Fibroblast of mammary gland (primary cell): ENCODE measurements at places on chromosomes 6 and 20.

DNA sequence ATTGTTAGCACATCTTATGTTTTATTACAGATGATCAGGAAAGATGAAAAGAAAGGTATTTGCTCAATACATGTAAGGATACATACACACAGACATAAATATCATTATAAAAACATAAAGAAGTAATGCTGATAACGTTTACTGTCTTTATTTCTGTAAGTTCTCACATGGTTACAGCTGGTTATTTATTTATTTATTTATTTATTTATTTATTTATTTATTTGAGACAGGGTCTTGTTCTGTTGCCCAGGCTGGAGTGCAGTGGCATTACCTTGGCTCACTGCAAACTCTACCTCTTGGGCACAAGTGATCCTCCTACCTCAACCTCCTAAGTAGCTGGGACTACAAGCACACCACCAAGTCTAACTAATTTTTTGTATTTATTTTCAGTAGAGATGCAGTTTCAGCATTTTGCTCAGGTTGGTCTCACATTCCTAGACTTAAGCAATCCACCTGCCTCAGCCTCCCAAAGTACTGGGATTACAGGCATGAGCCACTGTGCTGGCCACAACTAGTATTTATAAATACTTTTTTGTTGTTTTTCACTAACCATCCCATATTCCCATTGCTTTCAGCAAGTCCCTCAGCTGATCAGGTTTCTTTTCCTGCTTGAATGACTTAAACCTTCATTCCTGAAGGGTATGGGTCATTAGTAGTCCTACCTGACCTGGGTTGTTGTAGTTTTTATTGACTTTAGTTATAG is 35.8 kb downstream of the HLA-B start:
- no peak for DNase-seq

DNA sequence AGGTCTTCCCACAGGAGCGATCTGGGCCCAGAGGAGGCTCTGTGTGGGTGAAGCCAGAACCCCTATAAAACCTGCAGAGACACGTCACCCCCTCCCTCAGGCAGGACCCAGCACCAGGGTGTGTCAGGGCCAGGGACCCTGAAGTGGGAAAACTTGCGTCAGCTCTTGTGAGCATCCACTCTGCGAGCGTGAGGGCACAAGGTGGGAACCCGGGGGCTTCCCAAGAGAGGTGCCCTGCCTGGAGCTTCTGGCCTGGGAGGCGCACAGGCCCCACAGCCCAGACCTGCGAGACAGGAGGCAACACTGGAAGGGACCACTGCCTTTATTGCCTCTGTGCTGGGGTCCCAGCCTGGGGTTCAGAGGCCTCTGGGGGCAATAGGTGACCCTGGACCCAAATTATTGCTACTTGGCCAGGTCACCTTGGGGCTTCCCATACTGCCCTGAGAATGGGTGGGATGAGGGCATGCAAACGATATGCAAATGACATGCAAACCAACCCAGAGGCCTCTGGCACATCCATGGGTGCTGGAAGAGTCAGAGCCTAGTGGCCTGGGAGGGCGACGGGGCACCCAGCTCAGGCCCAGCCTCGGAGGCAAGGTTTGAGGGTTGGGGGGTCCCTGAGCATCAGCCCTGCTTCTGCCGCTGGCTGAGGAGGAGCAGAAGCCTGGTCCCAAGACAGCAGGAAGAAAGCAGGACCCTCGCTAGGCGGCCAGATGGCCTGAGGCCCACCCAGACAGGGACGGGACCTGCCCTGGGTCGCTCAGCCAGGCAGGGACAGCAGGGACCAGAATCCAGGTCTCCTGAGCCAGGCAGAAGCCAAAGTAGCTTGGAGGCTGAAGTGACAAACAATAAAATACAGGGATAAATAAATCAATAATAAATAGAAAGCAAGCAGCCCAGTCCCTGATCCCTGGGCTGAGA is 5.1 kb upstream of the C20orf144 start:
- no peak for DNase-seq

DNA sequence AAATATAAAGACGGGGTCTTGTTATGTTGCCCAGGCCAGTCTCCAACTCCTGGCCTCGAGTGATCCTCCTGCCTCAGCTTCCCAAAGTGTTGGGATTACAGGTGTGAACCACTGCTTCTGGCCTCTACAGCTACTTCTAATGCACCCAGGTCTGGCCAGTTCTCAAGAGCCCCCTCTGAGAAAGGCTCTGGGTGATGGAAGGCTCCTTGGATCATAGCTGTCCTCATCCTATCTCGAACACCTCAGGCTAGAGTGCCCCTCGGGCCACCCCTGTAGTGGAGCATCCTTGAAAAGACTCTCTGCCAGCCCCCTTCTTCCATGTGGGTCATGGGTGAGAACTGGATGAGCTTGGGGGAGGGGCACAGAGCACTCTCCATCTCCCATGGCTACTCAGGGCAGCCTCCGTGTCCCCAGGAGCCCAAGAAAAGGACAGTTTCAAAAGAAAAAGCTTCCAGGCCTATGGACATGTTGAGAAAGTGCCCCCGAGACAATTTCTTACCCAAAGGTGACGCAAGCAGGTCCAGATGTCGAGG is 714 bp upstream of the MYLK2 start:
- no peak for DNase-seq

DNA sequence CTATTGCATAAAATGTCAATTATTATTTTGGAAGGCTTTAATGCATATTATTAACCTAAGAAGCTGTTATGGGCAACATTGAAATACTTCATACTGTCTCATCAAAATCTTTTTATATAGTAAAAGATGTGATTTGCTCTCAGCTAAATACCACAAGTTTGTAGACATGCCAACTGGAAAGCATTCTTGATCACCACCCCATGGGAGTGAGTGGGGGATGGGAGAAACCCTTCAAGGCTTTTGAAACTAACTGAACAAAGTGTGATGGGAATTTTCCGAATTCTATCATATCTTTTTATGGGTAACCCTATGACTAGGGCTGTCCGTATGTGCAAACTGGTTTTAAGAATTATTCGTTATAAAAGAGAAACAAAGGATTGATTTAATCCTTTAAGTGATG is 377.3 kb upstream of the JAG1 start:
- no peak for DNase-seq

DNA sequence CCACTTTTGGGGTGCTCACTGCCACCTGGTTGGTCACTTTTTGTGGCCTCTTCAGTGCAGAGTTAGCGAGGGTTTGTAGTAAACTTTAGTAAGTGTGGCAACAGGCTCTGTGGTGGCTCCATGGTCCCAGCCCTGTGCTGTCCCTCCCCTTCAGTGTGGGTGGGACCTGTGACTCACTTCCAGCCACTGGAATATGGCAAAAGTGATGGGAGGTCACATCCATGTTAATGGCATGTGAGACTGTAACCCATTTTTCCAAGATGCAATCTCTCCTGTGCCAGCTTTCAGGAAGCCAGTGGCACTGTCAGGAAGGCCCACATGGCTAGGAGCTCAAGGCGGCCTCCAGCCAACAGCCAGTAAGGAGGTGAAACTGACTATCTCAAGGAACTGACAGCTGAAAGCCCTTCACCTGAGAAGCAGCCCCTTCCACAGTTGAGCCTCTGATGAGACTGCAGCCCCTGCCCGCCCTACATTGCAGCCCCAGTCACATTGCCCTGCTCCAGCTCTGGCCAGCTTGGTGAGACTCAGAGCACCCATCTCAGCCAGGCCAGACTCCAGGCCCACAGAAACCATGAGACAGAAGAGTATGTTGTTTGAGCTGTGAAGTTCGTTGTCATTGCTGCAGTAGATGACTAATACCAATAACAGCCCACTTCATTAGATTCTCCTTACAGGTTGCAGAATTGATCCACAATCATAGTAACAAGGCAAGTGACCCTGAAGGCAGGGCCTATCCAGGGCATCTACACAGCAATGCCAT is 13.1 kb upstream of the CST7 start:
- DNase-seq: no peak
